WTC11 (cell line): ENCODE measurements at places on chromosomes 7 and 10. TPM values are rescaled to one million over a fixed set of nuclear protein-coding genes. Genes with fewer than 3 reads are reported as not detected.

DNA sequence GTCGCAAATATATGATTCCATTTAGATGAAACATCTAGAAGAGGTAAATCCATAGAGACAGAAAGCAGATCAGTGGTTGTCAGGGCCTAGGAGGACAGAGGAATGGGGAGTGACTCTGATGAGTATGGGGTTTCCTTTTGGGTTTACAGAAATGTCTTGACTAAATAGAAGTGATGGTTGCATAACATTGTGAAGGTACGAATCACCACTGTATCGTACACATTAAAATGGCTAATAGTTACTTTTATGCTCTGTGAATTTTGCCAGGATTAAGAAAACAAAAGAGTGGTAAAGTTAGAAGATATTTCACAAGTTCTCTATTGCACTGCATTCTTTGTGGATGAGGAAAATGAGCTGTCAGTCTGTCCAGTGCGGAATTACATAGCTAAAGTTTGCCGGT, 407.4 kb downstream of the KCNMA1 start:
- no peak for DNase-seq
- peaks cover 6% of the 10 kb centered on the region; the same call in 1 of the 2 replicates for H3K4me1 ChIP-seq
- H3K27me3 ChIP-seq = no peaks in the 10 kb centered on the region; the same call in 1 of the 2 replicates
- 0 out of 2 replicates have a peak, but pooled peaks cover 3% of the 10 kb centered on the region for H3K36me3 ChIP-seq
- no peak overlapping the region for H3K4me3 ChIP-seq

DNA sequence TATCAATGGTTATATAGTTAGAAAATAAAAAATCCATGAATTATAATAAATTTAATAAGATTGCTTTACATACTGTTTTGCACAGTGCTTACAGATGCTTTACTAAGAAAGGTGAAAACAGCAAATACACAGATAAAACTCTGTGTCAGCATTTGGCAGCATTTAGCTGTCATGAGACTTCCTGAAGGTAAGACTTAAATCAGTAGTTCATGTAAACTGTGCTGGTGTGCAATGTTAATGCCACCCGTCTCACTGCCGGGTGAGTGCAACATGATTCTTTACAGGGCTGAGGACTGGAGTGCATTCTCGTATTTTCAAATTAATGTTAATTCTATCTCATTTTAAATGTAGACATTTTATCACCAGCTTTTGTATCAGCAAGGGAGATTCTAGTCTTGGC, 326.2 kb upstream of the POT1 start:
- H3K27me3 ChIP-seq = no peaks in the 10 kb centered on the region
- H3K27ac ChIP-seq = peak overlapping the region; percentile 70; the same call in 1 of the 2 replicates
- peak overlapping the region; percentile 51 for H3K4me3 ChIP-seq
- peaks cover 37% of the 10 kb centered on the region for H3K36me3 ChIP-seq
- DNase-seq = no peak
- peaks cover 78% of the 10 kb centered on the region for H3K4me1 ChIP-seq

DNA sequence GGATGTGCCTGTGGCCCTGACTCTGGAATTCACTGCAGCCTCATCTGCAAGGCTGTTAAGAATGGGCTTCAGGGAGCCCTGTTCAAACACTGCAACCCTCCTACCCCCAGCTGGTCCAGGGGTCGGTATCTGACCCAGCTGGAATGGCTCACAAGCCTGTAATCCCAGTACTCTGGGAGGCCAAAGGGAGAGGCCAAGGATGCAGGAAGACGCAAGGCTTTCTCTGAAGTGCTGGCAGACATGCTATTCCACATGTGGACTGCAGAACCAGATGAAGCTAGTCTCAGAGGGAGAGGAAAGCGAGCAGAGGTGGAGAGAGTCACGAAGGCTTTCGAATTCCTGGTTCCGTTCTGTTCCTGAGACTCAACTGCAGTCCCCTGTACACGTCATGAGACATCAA, 45.0 kb downstream of the ESYT2 start:
- H3K36me3 ChIP-seq = peaks cover 20% of the 10 kb centered on the region
- H3K4me1 ChIP-seq = no peaks in the 10 kb centered on the region
- H3K27me3 ChIP-seq = no peaks in the 10 kb centered on the region
- no peak for DNase-seq
- no peak overlapping the region for H3K4me3 ChIP-seq
- no peak overlapping the region for H3K27ac ChIP-seq

DNA sequence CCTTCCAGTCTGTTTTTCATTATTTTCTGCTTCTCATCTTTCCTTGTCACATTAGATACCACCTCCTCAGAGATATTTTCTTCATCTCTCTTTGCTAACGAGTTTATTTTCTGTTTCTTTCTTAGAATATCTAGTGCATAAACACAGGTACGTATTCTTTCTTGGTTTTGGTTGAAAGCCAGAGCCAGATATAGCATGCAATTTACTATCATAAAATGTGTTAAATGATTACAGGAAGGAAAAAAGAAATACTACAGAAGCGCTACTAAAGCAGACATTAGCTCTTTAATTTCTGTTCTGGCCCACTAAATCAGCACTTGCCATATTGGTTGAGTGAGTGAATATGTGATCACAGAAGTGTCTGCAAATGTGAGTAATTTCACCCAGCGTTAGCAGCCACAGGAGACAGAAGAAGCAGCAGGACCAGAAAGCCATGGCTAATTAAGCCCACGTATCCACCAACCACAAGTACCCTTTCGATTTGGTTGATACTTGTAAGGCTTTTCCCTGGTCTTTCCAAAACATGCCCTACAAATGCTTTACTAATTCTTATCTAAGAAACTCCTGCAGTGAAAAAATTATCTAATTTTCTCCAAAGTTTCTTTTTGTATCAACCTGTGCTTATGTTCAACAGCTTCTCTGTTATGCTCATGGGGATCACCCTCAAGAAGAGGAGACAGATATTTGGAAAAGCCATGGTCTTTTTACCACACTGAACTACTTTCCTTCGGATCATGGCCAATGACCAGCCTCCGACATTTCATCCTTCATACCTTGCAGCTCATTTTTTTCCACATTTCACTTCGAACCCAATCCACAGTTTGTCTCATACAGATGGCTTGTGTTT, 23.1 kb upstream of the MACC1 start:
- no peak overlapping the region for H3K27ac ChIP-seq
- peaks cover 17% of the 10 kb centered on the region for H3K4me1 ChIP-seq
- no peaks in the 10 kb centered on the region for H3K36me3 ChIP-seq
- H3K27me3 ChIP-seq = no peaks in the 10 kb centered on the region
- DNase-seq = no peak

- DNase-seq = no peak
- H3K4me3 ChIP-seq = no peak overlapping the region
- peaks cover 6% of the 10 kb centered on the region for H3K36me3 ChIP-seq
- peaks cover 11% of the 10 kb centered on the region for H3K4me1 ChIP-seq
- H3K27ac ChIP-seq = no peak overlapping the region
These were observed 9.9 kb upstream of the TAS2R41 start for GRCh38 chr7:143467724-143468123.

GRCh38 chr7:44535348-44536064, 5.6 kb downstream of the NPC1L1 start:
- no peak overlapping the region for H3K27ac ChIP-seq
- no peak for DNase-seq
- H3K36me3 ChIP-seq = no peaks in the 10 kb centered on the region
- H3K4me3 ChIP-seq = no peak overlapping the region
- H3K4me1 ChIP-seq = no peaks in the 10 kb centered on the region
- H3K27me3 ChIP-seq = no peaks in the 10 kb centered on the region; the same call in 1 of the 2 replicates

GRCh38 chr10:80855348-80855971, 317.8 kb downstream of the SH2D4B start:
- H3K27ac ChIP-seq = no peak overlapping the region
- peaks cover 20% of the 10 kb centered on the region for H3K4me1 ChIP-seq
- H3K36me3 ChIP-seq = peaks cover 6% of the 10 kb centered on the region
- no peak overlapping the region for H3K4me3 ChIP-seq
- peak; percentile 71 for DNase-seq

ZNF804B gene
- 0.04 TPM in 1 of 3 replicates, not detected in the others for total RNA-seq

DNA sequence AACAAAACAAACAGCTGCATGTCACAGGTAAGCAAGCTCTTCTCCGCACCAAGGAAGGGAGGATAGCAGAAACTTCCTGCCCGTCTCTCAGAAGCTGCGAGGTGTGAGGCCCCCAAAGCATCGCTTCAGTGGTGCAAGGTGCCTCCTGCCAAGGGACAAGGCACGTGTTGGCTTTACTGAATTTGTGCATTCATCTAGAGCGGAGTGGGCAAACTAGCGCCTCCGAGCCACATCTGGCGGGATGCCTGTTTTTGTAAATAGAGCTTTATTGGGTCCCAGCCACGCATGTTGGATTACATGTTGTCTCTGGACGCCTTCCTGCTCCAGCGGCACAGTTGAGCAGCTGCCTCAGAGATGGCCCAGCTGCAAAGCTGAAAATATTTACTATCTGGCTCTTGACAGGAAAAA, 27.7 kb downstream of the PHYH start:
- peaks cover 4% of the 10 kb centered on the region; the same call in 1 of the 2 replicates for H3K36me3 ChIP-seq
- H3K27me3 ChIP-seq = no peaks in the 10 kb centered on the region
- H3K4me3 ChIP-seq = no peak overlapping the region
- peak overlapping the region; percentile 96 for H3K27ac ChIP-seq
- peak; percentile 14 for DNase-seq

DNA sequence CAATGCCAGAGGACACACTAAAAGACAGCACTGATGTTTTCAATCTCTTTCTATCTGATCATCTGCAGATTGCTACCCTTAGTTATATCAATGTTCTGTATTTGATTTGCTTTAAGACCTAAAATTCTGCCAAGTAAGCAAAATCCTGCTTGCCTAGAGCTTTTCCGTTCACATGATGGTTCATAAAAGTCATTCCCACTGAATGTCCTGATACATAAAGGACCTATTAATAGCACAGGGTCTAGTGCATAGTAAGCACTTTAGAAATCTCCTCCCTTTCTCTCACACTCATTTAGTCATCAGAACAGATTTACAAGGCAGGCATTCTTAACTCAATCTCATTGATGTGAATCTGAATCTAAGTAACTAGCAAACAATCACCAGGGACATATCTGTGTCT, 68.8 kb downstream of the PCGF5 start:
- peaks cover 12% of the 10 kb centered on the region for H3K27me3 ChIP-seq
- H3K4me3 ChIP-seq = no peak overlapping the region
- H3K36me3 ChIP-seq = no peaks in the 10 kb centered on the region
- DNase-seq = no peak
- no peak overlapping the region for H3K27ac ChIP-seq

- H3K4me3 ChIP-seq = no peak overlapping the region
- DNase-seq = no peak
- no peak overlapping the region for H3K27ac ChIP-seq
- H3K27me3 ChIP-seq = no peaks in the 10 kb centered on the region
These were observed 185.9 kb downstream of the DPY19L1 start for GRCh38 chr7:34851431-34851830.
